ENCODE measurements at places on chromosomes 2 and 18. TPM values are rescaled to one million over a fixed set of nuclear protein-coding genes. Genes with fewer than 3 reads are reported as not detected.

DNA sequence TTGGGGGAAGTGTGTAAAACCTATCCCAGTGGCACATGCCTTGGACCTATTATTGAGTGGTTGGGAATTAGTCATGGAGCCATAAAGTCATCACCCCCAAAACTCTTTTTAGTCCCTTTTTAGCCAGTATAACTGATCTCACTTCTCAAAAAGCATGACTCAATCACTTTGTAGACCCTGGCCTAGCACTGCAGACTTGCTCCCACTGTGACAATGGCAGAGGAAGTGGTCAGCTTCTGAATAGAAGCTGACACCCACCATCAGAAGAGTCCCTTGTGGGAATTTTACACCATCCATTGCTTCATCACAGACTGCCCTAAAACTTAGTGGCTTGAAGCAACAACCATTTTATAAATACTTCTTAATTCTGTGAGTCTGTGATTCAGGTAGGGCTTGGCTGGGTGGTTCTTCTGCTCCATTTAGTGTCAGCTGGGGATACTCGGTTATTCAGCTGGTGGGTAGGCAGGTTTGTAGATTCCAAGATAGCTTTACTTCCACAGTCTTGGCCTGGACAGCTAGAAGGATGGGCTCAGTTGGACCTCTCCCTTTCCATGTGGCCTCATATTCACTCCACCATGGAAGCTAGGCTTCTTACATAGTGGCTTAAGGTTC, 10.8 kb upstream of the ITGA6 start:
- no peaks in the 10 kb centered on the region for H3K4me1 ChIP-seq
- H3K27ac ChIP-seq: no peak overlapping the region
- no peak overlapping the region for H3K4me3 ChIP-seq
- no peaks in the 10 kb centered on the region for H3K27me3 ChIP-seq
- H3K36me3 ChIP-seq: no peaks in the 10 kb centered on the region

GRCh38 chr2:161434118-161434517, 18.0 kb downstream of the TBR1 start:
- H3K4me3 ChIP-seq: no peak overlapping the region
- DNase-seq: no peak
- H3K27me3 ChIP-seq: no peaks in the 10 kb centered on the region
- H3K36me3 ChIP-seq: no peaks in the 10 kb centered on the region
- H3K27ac ChIP-seq: no peak overlapping the region
- H3K4me1 ChIP-seq: no peaks in the 10 kb centered on the region

GRCh38 chr2:217740756-217741155, 262.0 kb downstream of the TNS1 start:
- no peaks in the 10 kb centered on the region for H3K36me3 ChIP-seq
- no peak overlapping the region for H3K4me3 ChIP-seq
- H3K27ac ChIP-seq: no peak overlapping the region
- no peaks in the 10 kb centered on the region for H3K4me1 ChIP-seq
- no peak for DNase-seq

DNA sequence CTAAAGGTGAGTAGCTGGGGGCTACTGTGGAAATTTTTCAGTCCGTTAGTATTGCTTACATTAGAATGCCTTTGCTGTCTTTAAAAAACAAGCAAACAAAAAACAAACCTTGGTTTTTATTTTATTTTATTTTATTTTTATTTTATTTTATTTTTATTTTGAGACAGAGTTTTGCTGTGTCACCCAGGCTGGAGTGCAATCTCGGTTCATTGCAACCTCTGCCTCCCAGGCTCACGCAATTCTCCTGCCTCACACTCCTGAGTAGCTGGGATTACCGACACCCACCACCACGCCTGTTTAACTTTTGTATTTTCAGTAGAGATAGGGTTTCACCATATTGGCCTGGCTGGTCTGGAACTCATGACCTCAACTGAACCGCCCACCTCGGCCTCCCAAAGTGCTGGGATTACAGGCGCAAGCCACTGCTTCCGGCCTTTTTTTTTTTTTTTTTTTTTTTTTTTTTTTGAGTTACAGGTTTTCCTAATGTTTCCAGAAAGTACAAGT, 732.6 kb downstream of the KCNJ3 start:
- H3K4me1 ChIP-seq: no peaks in the 10 kb centered on the region
- H3K27me3 ChIP-seq: no peaks in the 10 kb centered on the region
- no peak overlapping the region for H3K27ac ChIP-seq
- H3K4me3 ChIP-seq: no peak overlapping the region
- no peaks in the 10 kb centered on the region for H3K36me3 ChIP-seq

DNA sequence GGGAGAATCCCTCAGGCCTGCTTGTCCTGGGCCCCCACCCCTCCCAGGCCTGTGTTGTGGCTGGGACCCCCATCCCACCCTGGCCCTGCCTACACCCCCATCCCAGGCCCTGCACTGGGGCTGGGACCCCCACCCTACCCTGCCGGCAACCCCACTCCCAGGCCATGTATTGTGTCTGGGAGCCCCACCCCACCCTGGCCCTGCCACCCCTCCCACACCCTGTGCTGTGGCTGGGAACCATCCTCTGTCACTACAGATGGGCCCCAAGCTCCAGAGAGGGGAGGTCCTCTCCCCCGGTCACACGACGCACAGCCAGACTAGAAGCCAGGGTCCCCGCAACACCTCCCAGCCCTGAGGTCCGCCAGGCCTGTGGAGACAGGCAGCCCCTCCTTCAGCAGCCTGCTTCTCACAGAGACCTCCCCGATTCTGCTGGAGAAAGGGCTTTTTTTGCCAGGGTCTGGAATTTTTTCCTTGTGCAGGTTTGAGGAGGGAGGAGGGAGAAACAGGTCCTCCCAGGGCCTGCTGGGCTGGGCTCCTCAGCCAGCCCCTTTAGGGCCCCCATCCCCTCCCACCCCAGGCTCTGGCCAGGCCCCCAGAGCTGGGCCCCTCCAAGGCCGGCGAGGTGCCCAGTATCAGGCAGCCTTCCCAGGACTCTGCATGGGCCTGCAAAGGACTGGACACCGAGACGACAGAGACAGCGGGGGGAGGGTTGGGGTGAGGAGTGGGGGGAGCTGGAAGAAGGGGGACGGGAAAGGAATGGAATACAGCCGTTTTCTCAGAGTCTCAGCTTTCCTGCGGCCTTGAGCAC, 28.0 kb downstream of the KIF1A start:
- no peak overlapping the region for H3K4me3 ChIP-seq
- H3K27me3 ChIP-seq: no peaks in the 10 kb centered on the region
- peak; percentile 41 for DNase-seq
- H3K4me1 ChIP-seq: no peaks in the 10 kb centered on the region
- H3K27ac ChIP-seq: no peak overlapping the region

DYNAP gene
- total RNA-seq: not detected

RNF152 gene
- total RNA-seq: 0.13 TPM

- H3K27ac ChIP-seq: peak overlapping the region; percentile 90
- H3K36me3 ChIP-seq: peaks cover 26% of the 10 kb centered on the region
- H3K27me3 ChIP-seq: no peaks in the 10 kb centered on the region
- H3K4me3 ChIP-seq: peak overlapping the region; percentile 91
- DNase-seq: no peak
- peaks cover 25% of the 10 kb centered on the region for H3K4me1 ChIP-seq
These were observed 1.2 kb downstream of the MAT2A start for GRCh38 chr2:85540133-85540648.

ENOSF1 gene
- 50.8 TPM for total RNA-seq

MC5R gene
- total RNA-seq: not detected

ALLC gene
- total RNA-seq: not detected

DNA sequence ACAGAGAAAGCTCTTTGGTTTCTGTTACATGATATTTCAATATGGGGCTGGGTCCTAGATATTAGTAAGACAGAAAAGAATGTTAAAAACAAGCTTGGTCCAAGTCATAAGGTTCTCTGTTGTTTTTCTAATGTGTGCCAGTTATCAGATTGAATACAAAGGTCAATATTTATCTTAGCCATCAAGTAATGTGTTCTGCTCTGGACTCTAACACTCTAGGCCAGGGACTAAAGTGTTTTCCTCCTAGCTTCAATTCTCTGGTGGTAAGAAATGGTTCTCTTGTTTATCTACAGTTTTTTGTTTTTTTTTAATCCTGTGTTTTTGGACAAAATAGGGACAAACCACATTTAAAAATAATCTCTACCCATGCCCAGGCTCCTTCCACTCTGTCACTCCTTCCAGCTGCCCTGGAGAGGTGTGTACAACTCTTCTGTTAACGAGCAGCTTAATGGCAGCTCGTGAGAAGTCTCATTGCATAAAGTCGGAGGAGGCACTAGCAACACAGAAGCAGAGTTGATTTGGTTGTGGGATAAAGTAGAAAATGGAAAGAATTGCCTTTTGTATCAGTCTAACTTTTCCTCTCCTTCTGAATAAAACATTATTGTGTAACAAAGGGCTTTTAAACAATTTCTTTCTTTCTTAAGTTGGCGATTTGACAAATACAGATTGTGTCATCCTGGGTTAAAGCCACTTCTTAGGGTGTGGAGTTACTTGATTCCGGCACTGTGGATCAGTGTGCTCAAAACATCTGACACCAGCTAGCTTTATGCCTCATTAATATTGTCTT, 8.0 kb upstream of the SESTD1 start:
- no peak for DNase-seq
- H3K27ac ChIP-seq: no peak overlapping the region
- no peaks in the 10 kb centered on the region for H3K4me1 ChIP-seq
- no peak overlapping the region for H3K4me3 ChIP-seq

DNA sequence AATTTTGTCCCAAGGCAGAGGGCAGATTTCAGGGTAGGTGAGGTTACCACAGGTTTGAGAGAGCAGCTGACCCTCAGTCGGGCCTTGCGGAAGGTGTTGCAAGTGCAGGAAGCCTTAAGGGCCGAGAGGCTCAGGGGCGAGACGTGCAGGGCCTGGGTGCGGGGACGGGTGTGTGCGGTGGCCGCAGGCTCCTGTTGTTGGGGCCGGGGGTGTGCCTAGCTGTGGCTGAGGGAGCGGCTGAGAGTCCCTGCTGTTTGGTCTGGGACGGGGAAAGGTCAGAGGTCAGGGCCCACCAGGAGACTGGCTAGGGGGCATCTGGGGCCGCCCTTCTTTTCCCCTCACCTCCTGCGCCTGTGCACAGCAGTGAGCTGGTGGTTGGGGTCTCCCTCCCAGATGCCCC, 52.5 kb downstream of the NTSR2 start:
- no peaks in the 10 kb centered on the region for H3K36me3 ChIP-seq
- no peak overlapping the region for H3K27ac ChIP-seq
- no peaks in the 10 kb centered on the region for H3K4me1 ChIP-seq
- no peak overlapping the region for H3K4me3 ChIP-seq
- no peak for DNase-seq

DNA sequence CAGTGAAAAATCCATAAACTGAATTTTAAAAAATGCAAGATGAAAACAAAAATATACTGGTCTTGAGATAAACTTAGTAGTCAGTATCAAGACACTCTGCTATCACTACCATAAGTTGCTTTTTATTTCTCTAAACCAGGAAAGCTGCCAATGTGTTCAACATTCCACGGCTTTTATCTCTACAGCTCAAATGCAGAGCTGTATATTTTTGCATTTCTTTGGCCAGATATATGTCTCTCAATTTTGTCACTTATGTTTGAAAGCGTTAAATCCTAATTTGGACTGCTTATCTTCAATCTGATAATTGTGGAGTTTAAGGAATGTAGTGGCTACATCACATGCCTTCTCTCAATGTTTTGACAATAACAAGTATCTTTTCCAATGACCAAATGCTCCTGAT, 609.5 kb downstream of the EPHA4 start:
- no peak for DNase-seq
- H3K27me3 ChIP-seq: no peaks in the 10 kb centered on the region
- no peaks in the 10 kb centered on the region for H3K36me3 ChIP-seq
- no peak overlapping the region for H3K4me3 ChIP-seq
- no peak overlapping the region for H3K27ac ChIP-seq
- no peaks in the 10 kb centered on the region for H3K4me1 ChIP-seq

DNA sequence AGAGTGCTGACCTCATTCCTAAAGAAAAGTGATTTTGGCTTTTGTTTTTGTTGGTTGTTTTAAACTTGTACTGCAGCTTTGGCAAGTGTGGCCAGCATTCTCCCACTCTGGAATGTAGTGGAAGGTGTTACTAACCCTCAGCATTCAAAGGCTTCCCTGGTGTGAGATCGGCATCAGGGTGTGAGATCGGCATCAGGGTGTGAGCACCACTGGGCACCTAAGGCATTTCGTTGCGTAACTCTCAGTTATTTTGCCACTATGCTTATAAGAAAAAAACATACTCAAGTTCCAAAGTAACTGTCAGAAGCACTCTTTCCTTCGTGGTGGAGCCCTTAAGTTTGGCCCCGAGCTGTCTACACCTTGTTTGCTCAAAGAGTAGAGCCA, 1.7 kb downstream of the CYBRD1 start:
- no peak for DNase-seq
- peak overlapping the region; percentile 59 for H3K27ac ChIP-seq
- H3K4me3 ChIP-seq: peak overlapping the region; percentile 5
- H3K4me1 ChIP-seq: no peaks in the 10 kb centered on the region
- H3K36me3 ChIP-seq: no peaks in the 10 kb centered on the region

- no peaks in the 10 kb centered on the region for H3K36me3 ChIP-seq
- no peaks in the 10 kb centered on the region for H3K27me3 ChIP-seq
- H3K27ac ChIP-seq: no peak overlapping the region
- no peak overlapping the region for H3K4me3 ChIP-seq
- H3K4me1 ChIP-seq: no peaks in the 10 kb centered on the region
These were observed 205.0 kb downstream of the UBE2E3 start for GRCh38 chr2:181185421-181185820.

DNA sequence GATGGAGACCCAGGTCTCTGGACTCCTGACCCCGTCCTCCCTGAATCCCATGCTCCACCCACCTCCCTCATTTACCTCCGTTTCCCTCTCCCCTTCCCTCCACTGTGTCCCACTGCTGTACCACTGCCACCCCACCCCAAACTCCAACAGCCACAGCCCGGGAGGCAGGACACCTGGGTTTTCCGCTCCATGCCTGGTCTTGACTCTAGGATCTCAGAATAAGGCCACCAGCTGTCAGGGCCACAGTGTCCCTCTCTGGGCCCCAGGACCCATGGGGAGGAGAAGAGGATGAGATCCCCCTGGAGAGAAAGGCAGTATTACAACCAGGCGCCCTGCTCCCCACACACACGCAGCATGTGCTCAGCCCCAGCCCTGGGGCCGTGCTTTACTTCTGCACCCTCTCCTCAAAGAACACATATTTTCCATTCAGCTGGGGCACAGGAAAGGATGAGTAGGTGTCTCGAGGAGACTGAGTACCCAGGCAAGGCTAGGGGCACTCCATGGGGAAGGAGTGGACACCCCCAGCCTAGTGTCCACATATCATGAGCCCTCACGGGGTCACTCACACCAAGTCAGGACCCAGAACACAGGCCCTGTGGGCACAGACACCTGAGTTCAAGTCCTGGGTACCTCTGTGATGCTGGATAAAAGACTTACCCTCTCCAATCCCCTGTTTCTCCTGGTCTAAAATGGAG, 700 bp downstream of the RUFY4 start:
- H3K27ac ChIP-seq: no peak overlapping the region
- no peak for DNase-seq
- peaks cover 4% of the 10 kb centered on the region for H3K27me3 ChIP-seq
- H3K4me1 ChIP-seq: peaks cover 5% of the 10 kb centered on the region

GRCh38 chr18:9721893-9722550, 13.9 kb downstream of the RAB31 start:
- H3K36me3 ChIP-seq: no peaks in the 10 kb centered on the region
- no peak overlapping the region for H3K4me3 ChIP-seq
- no peaks in the 10 kb centered on the region for H3K4me1 ChIP-seq
- DNase-seq: no peak
- H3K27ac ChIP-seq: no peak overlapping the region

KIAA2012 gene
- total RNA-seq: not detected

CCDC85A gene
- total RNA-seq: not detected

- H3K36me3 ChIP-seq: no peaks in the 10 kb centered on the region
- no peak overlapping the region for H3K4me3 ChIP-seq
- H3K27ac ChIP-seq: no peak overlapping the region
- no peak for DNase-seq
These were observed 92.6 kb downstream of the VAPA start for GRCh38 chr18:10006311-10006893.

Data from CD8-positive, alpha-beta memory T cell (primary cell).